Activated CD4-positive, alpha-beta memory T cell treated with anti-CD3 and anti-CD28 coated beads for 36 hours (primary cell): ENCODE measurements at places on chromosomes 11 and 22.

DNA sequence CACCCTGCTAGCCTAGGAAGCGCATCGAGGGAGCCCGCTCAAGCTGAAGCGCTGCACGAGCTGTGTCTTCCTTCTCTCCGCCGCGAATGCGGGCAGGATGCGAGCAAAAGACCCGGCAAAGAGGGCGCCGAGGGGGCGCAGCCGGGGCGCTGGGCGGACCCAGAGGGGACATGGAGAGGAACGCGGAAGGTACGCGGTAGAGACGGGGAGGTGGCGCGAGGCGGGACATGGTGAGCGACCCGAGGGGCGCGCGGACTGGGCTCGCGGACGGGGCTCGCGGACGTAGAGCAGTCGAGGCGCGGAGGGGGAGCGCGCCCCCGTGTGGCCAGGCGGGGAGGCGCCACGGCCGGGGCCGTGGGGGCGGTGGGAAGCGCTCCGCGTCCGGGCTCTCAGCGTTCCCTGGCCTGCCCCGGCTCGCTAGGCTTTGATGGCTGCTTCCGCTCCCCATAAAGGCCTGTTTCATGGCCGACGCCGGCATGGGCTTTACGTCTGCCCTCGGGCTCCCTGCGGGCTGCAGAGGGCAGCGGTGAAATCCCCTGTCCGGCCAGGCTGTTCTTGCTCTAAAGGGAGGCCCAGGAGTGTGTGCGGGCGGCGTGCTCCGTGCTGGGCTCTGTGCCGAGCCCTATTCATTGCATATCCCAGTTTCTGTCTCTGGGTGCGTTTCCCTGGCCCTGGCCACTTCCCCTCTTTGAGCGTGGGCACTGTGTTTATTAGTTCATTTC lies 31.2 kb upstream of the TRIM29 start:
- DNase-seq, result peak; percentile 68

GRCh38 chr22:43343262-43343669 lies at the start of gene SCUBE1:
Gene SCUBE1 (minus strand): TSS chr22:43343372. CDS start chr22:43343261, 111 bp downstream.
- DNase-seq, result peak; percentile 52

- DNase-seq, result no peak
Observed at GRCh38 chr11:11510939-11511338, 110.9 kb downstream of the GALNT18 start.

GRCh38 chr11:34514597-34514996 lies 1.0 kb upstream of the ELF5 start:
- no peak for DNase-seq

- DNase-seq, result peak; percentile 33
Observed at GRCh38 chr11:121328967-121329679, 36.6 kb downstream of the SC5D start.

- DNase-seq, result no peak
Observed at GRCh38 chr11:126080161-126080941, 17.7 kb upstream of the CDON start.

DNA sequence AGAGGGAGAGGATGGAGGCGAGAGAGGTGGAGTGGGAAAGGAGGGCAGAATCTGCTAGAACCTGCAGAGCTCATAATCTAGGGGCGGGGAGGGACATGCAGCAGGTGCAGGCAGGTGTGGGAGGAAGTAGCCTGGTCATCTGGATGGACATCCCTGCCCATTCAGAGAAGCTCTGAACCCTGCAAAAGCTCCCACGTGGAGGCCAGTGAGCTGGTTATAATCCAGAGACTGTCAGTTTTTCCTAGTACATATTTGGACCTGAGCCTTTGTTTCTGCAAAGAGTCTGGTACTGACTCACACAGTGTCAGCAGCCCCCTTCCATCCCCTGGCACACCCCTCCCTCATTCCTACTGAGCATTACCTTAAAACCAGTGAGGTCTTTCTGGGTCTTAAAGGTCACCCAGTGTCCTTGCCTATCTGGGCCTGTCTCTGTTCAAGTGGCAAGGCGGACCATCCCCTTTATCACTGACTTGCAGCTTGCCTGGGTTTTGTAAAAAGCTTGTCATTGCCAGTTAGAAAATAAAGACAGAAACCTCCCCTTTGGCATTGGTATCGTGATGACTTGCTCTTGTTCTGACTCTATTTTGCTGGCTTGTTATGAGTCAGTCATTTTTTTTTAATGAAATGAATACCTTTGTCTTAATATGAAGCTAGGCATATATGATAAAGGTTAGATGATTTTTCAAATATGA lies 26.1 kb downstream of the PTPRJ start:
- DNase-seq, result peak; percentile 75

- peak; percentile 0 for DNase-seq
Observed at GRCh38 chr22:43465291-43466015, 53.6 kb downstream of the MPPED1 start.

DNA sequence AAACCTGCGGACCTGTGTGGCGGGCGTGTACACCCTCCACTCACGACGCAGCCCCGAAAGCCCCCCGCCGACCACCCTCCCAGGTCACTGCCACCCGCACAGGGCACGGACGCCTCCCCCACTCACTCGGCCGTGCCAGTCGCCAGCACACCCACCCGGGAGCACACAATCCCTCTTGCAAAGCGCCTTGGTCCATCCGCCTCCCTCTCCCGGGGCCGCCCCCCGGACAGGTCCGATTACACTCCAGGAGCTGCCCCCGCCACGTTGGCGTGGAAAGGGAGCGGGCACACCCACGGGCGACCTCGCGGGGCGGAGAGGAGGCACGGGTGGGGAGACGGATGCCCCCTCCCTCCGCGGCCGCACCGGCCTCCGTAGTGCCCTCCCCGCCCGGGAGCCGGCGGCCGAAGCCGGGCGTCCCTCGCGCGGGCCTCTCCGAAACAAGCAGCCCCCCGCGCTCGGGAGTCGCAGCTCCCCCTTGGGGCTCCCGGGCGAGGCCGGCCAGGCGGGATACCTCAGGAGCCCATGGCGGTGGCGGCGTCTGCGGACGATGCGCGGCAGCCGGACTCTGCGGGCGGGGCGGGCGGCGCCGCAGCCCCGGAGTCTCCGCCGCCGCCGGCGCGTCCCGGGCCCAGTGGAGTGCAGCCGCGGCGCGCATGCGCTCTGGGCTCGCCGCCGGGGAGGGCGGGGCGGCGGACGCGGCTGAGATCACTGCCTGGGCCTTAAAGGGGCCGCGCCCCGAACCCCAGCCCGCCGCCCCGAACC lies at the start of gene TMEM184B:
TSS of gene TMEM184B (minus strand) at position 638 of the 762 bp plus-strand sequence. CDS start 25,049 bp downstream, outside the sequence.
- DNase-seq, result peak; percentile 84

GRCh38 chr11:68461575-68461917 lies 994 bp downstream of the PPP6R3 start:
- no peak for DNase-seq

DNA sequence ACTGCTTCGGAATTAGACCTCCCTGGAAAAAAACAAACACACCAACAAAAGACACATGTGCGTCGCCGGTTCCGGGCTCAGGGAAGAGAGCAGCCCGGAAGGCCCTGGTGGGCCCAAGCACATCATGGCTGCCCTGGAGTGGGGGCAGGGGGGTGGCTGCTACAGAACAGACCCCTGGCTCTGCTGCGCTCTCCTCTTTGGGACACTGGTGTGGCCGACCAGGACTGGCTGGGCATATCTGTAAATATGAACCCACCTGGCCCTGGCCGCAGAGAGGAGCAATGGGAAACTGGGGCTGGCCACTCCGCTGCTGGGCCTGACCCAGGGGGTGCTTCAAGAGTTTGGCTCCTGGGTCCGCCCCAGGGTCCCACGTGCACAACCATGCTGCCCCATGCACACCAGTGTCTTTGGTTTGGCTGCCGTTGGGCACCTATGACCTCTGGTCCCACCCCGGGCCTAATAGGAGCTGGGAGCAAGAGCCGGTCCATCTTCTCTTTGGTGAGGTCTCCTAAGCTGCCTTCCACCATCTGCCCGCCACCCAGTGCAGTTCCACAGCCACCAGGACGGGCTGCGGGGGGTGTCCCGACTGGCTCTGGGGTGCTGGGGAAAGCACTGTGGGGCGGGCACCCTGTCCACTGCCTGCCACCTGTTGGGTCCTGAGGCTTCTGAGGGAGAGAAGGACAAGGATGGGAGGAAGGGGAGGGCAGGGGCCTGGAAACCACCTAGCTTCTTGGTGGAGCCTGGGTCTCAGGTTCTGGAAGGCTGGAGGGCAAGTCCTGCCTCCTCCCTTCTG lies 30.1 kb downstream of the PPM1F start:
- no peak for DNase-seq

- DNase-seq, result no peak
Observed at GRCh38 chr11:70731271-70732022, 333.1 kb downstream of the CTTN start.

DNA sequence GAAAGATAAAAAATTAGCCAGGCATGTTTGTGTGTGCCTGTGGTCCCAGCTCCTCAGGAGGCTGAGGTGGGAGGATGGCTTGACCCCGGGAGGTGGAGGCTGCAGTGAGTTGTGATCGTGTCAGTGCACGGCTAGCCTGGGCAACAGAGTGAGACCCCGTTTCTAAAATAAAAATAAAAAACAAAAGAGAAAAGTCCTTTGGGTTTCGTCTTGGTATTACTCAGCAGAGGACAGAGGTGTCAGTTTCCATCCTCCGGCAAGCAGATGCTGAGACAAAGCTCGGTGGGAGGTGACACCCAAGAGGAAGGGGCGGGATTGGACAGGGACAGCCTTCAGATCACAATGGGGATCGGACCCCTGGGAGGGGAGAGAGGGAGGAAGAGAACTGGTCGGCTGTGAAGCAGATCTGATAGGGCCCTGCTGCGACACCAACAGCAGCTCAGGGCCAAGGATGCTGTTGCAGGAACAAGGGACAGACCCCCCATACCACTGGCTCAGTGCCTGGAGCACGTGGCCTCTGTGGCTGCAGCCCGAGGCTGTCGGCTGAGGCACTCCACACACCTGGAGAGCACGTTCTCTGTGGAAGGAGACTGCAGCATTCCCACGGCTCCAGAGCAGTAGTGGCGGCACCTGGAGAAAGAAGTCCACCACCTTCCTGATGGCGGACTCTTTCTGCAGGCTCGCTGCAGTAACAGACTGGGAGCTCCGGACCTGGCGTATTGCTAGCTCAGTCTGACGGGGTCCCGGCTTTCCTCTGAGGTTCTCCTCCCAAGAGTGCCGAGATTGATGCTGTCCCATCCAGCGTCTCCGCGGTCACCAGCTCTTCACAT lies 5.2 kb upstream of the BID start:
- DNase-seq, result peak; percentile 50

DNA sequence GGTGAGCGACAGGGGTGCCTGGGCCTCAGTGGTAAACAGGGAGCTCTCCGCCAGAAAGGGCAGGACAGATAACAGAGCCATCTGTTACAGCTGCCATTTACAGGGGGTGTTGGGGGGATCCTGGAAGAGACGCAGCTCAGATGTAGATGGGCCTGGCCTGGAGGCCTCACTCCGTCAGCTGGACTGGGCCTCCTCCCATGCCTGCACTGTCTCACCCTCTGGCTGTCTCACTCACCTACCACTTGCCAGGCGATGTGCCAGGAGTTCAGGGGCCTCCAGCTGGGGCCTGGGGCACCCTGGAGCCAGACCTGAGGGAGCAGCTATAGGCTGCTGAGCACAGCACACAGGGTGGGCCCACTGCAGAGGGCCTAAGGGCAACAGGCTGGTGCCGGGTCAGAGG lies 16.3 kb upstream of the SUSD2 start:
- DNase-seq, result no peak

DNA sequence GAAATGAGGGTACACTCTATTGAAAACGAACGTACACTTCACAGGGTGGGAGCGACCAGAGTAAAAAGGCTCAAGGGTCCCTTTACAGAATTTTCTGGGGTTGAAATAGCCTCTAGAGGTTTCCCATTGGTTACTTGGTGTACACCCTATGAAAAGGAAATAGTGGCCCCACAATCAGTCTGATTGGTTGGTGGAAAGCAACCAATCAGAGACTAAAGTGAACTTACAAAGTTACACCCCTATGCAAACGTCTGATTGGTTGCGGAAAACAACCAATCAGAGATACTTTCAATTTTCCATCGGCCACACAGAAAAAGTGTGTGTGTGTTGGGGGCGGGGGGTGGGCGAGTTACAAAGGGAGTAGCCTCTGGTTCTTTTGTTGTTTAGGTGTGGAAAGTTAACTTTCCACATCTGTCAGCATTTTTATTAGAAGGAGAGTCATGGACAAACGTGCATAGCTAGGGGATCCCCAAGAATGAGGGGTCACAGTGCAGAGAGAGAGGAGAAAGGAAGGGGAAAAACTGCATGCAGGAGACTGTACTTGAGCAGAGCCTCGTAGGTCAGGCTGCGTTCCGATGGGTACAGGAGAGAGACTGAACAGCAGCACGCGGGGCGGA lies 1152.1 kb downstream of the TBC1D22A start:
- DNase-seq, result no peak

GRCh38 chr22:24357547-24357946 lies 69.9 kb upstream of the ADORA2A start:
- DNase-seq, result no peak

GRCh38 chr11:55457641-55458040 lies 89.9 kb downstream of the OR4A15 start:
- no peak for DNase-seq

DNA sequence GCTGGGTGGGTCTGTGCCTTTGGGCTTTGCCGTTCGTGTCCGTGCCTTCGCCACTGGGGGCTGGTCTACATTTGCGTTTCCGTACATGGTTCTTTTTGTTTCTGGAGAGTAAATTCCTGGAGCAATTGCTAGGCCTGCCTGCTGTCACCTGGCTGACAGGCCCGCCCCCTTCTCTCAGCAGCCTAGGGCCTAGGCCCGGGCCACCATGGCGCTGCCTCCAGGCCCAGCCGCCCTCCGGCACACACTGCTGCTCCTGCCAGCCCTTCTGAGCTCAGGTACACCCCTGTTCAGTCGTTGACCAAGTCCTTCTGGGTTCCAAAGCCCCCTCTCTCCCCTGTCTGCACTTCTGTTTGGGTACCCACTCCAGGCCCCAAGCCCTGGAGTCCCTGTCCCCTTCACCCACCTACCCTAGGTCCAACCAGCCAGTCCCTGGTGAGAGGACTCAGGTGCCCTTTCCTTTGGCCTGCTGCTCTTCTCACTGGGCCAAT lies 649 bp downstream of the TMEM25 start:
- no peak for DNase-seq

DNA sequence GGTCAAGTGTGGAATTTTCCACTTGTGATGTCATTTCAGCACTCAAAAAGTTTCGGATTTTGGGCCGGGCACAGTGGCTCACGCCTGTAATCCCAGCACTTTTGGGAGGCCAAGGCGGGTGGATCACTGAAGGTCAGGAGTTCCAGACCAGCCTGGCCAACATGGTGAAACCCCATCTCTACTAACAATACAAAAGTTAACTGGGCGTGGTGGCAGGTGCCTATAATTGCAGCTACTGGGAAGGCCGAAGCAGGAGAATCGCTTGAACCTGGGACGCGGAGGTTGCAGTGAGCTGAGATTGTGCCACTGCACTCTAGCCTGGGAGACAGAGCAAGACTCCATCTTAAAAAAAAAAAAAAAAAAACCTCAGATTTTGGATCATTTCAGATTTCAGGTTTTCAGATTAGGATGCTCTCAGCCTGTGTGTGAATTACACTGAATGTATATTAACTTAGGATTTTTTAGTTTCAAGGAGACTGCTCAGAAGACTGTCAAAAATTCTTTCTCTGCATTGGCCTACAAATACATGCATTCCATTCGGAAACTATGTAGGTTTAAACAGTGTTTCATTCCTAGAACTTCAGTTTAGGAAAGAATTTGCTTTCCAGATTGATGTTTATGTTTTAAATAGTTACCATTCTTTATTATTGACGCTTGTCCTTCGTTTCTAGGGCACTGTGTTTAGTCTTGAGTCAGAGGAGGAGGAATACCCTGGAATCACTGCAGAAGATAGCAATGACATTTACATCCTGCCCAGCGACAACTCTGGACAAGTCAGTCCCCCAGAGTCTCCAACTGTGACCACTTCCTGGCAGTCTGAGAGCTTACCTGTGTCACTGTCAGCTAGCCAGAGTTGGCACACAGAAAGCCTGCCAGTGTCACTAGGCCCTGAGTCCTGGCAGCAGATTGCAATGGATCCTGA lies 48.0 kb downstream of the BID start:
- DNase-seq, result no peak

GRCh38 chr22:25710501-25710900 lies 31.5 kb upstream of the MYO18B start:
- DNase-seq, result no peak

GRCh38 chr11:117701781-117702180 lies 95.2 kb downstream of the DSCAML1 start:
- no peak for DNase-seq
